Endothelial cell (in vitro differentiated cells): ENCODE measurements at places on chromosomes 5 and 9. TPM values are rescaled to one million over a fixed set of nuclear protein-coding genes. Genes with fewer than 3 reads are reported as not detected.

GRCh38 chr5:57041570-57041969, 89.6 kb upstream of the MIER3 start:
- no peak for DNase-seq

DNA sequence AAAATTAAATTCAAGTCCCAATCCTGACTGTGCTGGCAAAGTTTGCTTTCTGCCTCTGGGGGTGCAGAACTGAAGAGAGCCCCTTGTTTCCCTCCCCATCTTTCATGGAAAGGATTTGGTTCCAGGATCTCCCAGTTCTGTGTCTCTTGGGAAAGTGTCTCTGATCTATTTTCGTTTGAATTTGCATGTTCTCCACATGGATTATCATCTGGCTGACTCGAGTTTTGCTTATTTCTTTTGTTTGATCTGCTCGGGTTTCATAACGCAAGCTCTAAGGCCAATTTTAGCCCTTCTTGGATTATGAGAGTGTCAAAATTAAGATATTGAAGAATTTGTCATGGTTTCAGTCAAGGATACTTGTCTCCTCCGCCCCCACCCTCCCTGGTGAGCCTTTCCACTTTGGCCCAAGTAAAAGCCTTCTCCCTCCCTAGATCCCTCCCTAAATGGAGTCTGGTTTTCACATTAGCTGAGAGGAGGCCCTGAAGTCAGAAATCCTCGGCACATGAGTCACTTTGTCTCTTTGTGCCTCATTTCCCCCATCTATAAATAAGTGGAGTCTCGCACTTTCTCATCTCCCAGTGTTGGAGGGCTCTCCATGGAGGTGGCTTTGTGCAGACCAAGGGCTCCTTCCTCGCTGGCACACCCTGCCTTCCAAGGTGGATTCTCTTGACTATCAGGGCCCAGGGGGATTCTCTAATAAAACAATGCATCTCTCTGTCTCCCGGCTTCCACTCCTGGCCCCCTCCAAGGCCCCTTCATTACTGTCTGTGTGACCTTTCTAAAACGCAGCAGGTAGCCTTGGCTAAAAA, 17.3 kb downstream of the ADRB2 start:
- DNase-seq = no peak

GRCh38 chr5:3619579-3619978, 23.9 kb downstream of the IRX1 start:
- no peak for DNase-seq

DNA sequence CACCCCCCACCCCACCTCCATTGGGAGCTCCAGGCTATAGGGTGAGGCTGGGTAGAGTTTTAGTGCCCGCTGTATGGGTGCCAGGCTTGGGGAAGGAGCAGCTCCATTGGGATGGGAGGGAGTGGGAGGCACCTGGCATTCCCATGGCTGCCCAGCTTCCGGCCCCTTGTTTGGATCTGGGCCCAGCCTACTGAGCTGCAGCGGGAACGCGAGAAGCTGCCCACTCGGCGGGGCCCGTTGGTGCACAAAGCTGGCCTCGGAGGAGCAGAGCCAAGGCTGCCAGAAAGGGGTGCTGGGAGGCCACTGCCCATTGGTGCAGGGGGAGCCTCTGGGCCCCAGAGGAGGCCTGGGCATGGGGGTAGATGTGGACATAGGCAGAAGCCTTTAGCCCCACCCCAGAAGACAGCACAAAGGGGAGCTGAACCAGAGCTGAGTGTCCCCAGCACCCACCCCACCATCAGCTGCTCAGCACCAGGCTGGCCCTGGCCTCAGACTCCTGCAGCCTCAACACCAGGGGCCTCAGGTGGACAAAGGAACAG, 4.4 kb downstream of the LCN9 start:
- DNase-seq = no peak

DNA sequence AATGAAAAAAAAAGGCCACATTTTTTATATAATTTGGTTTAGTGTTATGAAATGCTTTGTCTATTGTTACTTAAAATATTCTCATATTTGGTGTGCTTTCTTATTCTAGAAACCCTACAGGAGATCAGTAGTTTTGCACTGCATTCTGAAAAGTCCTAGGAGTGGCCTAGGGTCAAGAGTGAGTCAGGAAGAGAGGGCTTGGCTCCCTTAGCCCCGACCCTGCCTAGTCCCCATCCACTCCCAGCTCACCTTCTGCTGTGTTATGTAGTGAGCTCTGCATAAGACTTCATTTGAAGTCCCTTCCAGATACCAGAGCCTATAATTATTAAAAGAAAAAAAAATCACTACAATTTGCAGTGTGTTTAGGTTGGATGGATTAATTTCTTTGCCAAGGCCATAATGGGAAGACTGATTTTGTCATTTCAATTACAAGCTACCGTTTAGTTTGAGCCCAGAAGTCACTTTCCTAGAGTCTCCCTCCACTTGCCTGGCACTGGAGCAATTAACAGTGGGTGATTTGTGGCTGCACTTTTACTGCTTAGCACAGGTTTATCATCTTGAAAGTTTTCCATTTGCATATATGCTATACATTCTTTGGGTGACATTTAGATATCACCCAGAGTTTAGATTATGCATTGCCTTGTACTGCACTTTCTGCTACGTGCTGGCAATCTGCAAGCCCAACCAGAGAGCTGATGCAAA, 143.3 kb downstream of the INSYN2B start:
- no peak for DNase-seq

DNA sequence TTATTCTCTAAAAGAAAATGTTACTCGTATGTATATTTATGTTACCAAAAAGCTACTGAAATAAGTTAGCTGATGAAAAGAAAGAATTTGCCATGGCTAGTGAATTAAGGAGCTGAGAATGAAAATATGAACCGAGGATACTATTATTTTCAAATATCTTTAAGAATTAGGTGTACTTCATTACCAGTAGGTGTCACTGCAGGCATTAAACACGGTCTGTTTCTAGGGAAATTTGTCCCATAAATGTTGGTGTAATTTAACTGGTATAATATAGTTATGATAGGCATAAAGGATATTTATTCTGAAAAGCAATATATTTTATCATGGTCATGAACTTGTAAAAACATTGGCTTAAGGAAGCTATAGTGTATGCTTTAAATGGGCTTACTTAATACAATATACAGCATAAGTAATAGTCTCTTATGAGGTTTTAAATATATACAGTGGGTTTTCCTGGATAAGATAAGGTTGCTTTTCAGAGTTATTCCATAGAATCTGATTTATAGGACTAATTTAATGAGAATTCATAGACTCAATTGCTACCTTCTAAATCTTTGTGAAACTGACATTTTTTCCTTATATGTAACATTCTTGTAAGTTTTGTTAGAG, 72.4 kb upstream of the MPDZ start:
- DNase-seq = peak; percentile 6

- DNase-seq = no peak
Measured at GRCh38 chr9:37656936-37657335, 6.2 kb downstream of the FRMPD1 start.

DNA sequence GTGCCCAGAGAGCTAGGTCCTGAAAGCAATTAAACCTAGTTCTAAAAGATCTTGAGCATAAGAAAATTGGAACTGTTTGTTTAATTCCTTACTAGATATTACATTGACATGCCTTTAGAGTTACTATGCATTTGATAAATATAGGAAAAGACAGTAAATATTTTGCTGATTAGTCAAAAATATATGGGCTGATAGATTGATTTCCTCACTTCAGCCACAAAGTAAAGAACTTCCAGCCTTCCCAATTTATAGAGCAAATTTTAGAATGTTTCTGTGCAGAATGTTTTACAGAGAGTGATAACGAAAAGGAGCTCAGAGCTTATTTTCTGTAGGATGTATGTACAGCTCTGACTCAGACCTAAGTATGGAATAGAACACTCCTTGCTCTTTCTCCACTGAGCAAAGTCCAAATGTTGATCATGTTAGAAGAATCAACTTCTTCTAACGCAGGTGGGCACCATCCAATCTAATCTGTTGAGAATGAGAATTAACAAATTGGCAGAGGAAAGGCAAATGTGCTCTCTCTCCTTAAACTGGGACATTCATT, 72.9 kb upstream of the PAM start:
- DNase-seq = no peak

DNA sequence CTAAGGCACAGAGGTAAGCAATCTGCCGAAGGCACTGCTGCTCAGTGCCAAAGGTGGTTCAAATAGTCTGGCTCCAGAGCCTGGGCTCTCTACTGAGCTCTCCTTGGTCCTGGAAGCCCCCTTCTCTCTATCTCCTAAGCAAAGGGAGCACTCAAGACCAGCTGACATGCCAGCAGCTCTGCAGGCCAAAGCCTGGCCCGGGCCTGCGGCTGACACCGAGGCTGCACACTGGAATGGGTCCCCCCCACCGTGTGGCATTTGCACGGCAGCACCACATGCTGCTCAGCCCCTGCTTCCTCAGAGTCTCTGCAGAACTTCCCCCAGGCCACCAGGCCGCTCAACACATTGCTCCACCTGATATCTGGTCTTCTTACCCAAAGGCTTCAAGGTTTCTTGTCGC, 57.8 kb upstream of the GOLPH3 start:
- DNase-seq = no peak

GRCh38 chr5:98105681-98106080, 667.8 kb upstream of the RGMB start:
- no peak for DNase-seq

GRCh38 chr9:14532456-14533115, 160.6 kb downstream of the ZDHHC21 start:
- no peak for DNase-seq

GRCh38 chr9:105146677-105147076, 97.8 kb upstream of the SLC44A1 start:
- no peak for DNase-seq

- no peak for DNase-seq
Measured at GRCh38 chr9:70222354-70222753, 36.4 kb upstream of the SMC5 start.

DNA sequence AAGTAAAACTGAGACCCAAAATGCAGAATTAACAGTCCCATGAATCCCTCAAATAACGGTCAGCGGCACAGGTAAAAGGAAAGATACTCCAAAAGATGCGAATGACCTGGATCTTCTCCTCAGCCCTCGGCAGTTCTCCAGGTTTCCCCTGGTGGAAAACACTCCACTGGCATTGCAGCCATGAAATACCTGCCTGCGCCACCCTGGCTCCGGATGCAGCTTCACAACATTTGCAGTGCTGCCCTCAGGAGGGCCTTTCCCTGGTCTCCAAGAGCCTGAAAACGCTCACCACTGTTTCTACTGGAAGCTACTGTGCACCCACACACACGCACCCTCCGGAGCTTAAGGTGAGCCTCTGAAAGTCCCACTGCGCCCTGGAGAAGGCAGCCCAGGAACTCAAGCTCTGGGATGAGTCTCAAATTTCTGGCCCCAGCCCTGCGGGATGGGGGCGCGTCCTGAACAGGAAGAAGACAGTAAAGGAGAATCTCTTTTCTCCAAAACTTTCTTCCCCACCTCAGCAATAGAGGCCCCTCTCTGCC, 612 bp downstream of the UGT3A2 start:
- no peak for DNase-seq

DNA sequence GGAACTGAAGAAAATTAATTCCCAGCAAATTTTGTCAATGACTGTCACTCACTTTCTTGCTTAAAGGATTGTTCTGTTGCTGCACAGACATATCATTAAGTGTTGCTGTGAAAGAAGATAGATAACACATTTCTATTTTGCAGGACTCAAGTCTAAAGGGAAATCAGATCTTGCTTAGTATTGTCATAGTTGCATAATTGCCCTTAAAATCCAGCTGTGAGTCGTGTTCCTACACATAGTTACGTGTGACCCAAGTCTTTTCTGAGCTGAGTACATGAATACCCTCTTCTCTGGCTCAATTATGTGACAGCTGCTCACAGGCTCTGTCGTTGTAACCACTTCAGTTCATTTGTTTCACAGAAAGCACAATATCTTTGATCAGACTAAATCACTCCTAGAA, 390.8 kb downstream of the DTWD2 start:
- no peak for DNase-seq

- no peak for DNase-seq
Measured at GRCh38 chr5:139374909-139375308, 8.2 kb downstream of the SLC23A1 start.

GRCh38 chr5:94113-94892, 2.3 kb downstream of the PLEKHG4B start:
- DNase-seq = no peak

- DNase-seq = no peak
Measured at GRCh38 chr9:98999152-98999525, 55.4 kb downstream of the COL15A1 start.

GRCh38 chr9:123485216-123485615, 129.2 kb downstream of the CRB2 start:
- DNase-seq = no peak

GRCh38 chr5:77232574-77233358, 22.3 kb downstream of the PDE8B start:
- DNase-seq = no peak

DNA sequence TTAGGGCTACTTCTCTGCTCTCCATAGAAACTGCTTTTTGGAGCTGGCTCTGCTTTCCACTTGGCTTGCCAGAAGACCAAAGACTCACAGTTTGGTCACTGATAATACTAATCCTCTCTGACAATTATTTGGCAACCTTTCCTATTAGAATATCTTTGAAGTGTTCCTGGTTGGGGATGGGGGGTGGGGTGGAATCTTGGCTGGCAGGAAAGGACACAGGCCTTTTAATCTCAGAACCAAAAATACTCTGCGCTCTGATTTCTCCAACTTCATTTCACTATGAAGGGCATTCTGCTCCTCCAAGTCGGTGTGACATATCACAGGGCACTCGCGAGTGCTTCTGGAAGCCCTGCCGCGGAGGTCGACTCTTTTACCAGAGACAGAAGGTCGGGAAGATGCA, 1329.0 kb upstream of the WWC1 start:
- no peak for DNase-seq

DNA sequence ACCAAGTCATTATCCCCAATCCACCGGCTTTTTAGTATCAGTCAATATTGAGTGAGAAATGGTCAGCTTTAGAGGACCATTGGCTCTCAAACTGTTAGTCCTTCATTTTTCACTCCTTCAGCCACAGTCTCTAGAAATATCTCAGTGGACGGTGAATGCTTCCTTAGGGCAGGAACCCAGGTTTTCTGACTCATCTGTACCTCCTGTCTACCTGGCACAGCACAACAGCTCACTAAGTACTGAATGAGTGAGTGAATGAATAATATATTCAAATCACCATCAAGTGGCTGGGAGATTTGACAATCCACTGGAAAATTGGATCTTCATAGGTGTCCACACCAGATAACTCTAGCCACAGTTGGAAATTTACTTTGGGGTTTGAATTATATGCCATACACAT, 609.5 kb upstream of the CLINT1 start:
- no peak for DNase-seq

ADCY2 gene
- 1.5 TPM for total RNA-seq

ENG gene
- 113 TPM for total RNA-seq

ARHGEF39 gene
- 1.4 TPM for total RNA-seq

C5 gene
- total RNA-seq = 0.41 TPM

PDLIM4 gene
- total RNA-seq = 8.5 TPM

OR1J4 gene
- total RNA-seq = not detected

SOHLH1 gene
- total RNA-seq = 0.18 TPM

NXNL2 gene
- not detected for total RNA-seq

CFAP157 gene
- 0.85 TPM for total RNA-seq

CMYA5 gene
- total RNA-seq = 0.36 TPM
